Mesenteric fat pad (tissue), 1 donor: ENCODE measurements at places on chromosomes 1 and 21. TPM values are rescaled to one million over a fixed set of nuclear protein-coding genes. Genes with fewer than 3 reads are reported as not detected.
A peak's percentile ranks its signal among the peaks of the same experiment; 100 is the strongest.

Gene TSPAN2
- 4.3 TPM for total RNA-seq

Gene C8A
- not detected for total RNA-seq

Gene PLA2G2F
- not detected for total RNA-seq

Gene IGSF3
- total RNA-seq: 0.84 TPM

Gene CADM3
- 6.5 TPM for total RNA-seq

Gene CXADR
- total RNA-seq: 0.74 TPM

Gene LCE1D
- not detected for total RNA-seq

Gene MAEL
- total RNA-seq: not detected

Gene CFAP141
- not detected for total RNA-seq

Gene ADGRB2
- 3.9 TPM for total RNA-seq

Gene SHE
- total RNA-seq: 33.1 TPM

- DNase-seq: no peak
Observed at GRCh38 chr1:175673371-175674150, 69.8 kb downstream of the TNR start.

DNA sequence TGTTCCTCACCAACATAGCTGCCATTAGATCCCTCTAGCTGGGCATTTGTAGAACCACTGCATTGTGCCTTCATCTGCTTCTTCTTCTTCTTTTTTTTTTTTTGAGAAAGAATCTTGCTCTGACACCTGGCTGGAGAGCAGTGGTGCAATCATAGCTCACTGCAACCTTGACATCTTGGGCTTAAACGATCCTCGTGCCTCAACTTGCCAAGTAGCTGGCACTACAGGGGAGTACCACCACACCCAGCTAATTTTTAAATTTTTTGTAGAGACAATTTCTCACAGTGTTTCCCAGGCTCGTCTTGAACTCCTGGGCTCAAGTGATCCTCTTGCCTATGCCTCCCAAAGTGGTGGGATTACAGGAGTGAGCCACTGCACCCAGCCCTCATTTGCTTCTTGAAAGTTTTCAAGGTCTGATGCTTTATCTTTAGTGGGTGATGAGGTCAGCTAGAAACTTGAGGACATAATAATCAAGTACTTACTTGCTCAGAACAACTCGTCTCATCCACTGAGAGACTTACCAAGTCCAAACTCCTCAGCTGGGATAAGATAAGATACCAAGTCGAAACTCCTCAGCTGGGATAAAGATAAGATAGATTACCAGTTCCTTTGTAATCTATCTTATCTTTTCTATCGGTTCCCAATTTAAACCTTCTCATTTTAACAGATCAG lies 71.5 kb downstream of the MACF1 start:
- DNase-seq: no peak

DNA sequence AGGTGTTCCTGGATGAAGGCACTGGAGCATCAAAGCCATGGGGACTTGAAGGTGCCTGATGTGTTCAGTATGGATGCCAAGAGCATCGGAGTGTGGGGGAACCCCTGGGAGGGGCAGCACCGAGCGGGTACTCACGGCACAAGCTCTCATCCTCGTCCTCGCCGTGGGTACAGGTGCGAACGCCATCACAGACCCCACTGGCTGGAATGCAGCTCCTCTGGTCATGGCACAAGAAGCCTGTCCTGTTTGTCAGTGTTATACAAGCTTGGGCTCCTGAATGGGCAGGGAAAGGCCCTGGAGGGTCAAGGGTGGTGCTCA lies 6.0 kb downstream of the LDLRAD1 start:
- DNase-seq: peak; percentile 65

GRCh38 chr1:216702170-216702569 lies 21.1 kb downstream of the ESRRG start:
- no peak for DNase-seq

- DNase-seq: no peak
Observed at GRCh38 chr1:61007534-61008364, 74.6 kb upstream of the NFIA start.

GRCh38 chr1:97938285-97938642 lies 17.4 kb upstream of the DPYD start:
- no peak for DNase-seq

GRCh38 chr1:224565186-224565585 lies 50.9 kb upstream of the CNIH3 start:
- DNase-seq: no peak

GRCh38 chr1:67213164-67213563 lies 46.9 kb downstream of the IL23R start:
- DNase-seq: no peak

- DNase-seq: no peak
Observed at GRCh38 chr1:234845097-234845660, 235.2 kb upstream of the IRF2BP2 start.

GRCh38 chr1:201711811-201712210 lies 117.1 kb upstream of the IPO9 start:
- no peak for DNase-seq

- peak; percentile 64 for DNase-seq
Observed at GRCh38 chr1:31814041-31814511, 1.7 kb downstream of the SPOCD1 start.

DNA sequence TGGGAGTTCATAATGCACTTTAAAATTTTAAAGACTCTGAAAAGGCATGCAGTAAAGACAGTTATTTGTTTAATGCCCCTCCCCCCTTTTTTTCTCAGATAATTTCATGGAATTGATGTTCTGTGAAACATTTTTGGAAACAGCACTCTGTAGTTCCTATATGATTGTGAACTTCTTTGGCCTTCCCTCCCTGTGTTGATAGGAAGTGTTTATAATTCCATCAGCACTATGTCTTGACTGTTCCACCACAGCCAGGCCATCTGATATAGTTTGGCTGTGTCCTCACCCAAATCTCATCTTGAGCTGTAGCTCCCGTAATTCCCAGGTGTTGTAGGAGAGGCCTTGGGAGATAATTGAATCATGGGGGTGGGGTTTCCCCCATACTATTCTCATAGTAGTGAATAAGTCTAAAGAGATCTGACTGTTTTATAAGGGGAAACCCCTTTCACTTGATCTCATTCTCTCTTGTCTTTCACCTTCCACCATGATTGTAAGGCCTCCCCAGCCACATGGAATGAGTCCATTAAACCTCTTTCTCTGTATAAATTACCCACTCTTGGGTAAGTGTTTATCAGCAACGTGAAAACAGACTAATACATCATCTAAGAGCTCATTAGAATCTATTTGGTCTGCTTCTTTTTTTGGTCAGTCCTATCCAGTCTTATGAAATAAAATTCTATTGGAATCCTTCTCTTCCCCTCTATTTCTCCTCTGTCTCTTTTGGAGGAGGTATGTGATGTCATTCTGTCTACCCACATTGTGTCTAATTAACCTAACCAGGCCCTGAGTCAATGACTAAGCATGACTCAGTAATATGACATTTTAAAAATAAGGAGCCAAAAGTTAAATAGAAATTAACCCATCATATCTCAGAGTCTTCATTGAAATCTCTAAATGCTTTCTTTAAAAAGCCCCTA lies 8.9 kb downstream of the CCDC185 start:
- DNase-seq: no peak

GRCh38 chr1:60923389-60924087 lies 158.8 kb upstream of the NFIA start:
- DNase-seq: no peak

DNA sequence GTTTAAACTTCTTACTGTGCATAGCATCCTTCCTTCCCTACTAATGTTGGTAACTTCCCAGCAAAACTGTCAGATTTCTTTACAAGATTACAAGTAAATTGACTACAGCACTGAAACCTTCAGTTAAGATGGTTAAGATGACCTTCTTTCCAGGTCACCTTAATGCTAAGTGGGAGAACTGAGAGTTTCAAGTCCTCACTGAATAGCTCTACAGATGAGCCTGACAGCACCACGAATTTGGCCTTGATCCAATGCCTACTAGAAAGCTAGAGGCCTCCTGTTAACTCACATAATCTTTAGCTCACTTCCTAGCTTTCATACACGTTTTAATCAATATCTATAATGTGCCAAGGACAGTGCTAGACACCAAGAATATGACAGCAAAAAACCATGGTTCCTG lies 276.0 kb upstream of the PLD5 start:
- no peak for DNase-seq

- DNase-seq: no peak
Observed at GRCh38 chr1:40872276-40872675, 10.1 kb upstream of the CITED4 start.

- DNase-seq: no peak
Observed at GRCh38 chr1:34441259-34442069, 264.8 kb downstream of the C1orf94 start.

- DNase-seq: no peak
Observed at GRCh38 chr1:209198961-209199750, 384.4 kb upstream of the CAMK1G start.

DNA sequence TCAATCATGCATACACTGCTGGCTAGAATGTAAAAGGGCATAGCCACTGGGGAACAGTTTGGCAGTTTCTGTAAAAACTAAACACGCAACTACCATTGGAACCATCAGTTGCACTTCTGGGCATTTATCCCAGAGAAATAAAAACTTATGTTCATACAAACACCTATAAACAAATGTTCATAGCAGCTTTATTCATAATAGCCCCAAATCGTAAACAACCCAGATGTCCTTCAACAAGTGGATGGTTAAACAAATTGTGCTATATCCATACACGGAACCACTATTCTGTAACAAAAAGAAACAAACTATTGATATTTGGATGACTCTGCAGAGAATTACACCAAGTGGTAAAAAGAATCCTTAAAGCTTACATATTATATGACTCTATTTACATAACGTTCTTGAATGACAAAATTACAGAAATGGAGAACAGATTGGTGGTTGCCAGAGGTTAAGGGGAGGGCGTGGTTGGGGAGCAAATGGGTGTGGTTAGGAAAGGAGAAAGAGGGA lies 22.8 kb downstream of the LACTBL1 start:
- no peak for DNase-seq

DNA sequence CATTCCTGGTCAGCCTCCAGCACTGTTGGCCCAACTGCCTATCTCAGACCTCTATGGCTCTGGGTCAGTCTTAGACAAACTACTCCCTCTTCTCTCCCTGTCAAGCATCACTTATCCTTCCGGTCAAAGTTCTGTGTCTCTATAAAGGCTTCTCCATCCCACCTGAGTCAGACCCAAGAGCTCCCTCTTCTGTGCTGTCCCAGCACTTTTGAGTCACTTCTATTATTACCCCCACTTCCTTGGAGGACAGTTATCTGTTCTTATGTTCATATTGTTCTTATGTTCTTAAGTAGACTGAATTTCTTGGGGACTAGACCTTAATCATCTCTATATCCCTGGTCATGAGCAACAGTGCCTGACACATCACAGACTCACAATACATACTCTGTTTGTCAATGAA lies 29.2 kb upstream of the IL10 start:
- DNase-seq: no peak

GRCh38 chr1:150761801-150762200 lies 3.8 kb downstream of the CTSS start:
- no peak for DNase-seq

- no peak for DNase-seq
Observed at GRCh38 chr1:218496561-218496960, 151.4 kb downstream of the TGFB2 start.

DNA sequence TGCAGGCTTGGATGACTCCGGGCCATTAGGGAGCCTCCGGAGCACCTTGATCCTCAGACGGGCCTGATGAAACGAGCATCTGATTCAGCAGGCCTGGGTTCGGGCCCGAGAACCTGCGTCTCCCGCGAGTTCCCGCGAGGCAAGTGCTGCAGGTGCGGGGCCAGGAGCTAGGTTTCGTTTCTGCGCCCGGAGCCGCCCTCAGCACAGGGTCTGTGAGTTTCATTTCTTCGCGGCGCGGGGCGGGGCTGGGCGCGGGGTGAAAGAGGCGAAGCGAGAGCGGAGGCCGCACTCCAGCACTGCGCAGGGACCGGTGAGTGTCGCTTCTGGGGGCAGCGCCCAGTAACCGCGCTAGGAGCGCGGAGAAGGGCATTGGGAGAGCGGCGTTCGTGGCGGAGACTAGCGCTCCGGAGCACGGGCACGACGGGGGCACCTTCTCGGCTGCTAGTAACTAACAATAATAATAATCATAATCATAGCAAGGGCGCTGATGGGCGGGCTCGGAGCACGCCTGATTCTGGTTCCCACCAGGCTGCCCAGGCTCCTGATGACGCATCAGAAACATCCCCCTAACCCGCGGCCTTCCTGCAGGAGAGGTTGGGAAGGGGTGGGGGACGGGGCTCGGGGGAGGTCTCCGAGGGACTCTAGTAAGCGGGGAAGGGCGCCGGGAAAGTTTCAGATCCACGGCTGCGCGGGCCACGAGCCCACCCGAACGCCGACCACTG lies at the start of gene MX1:
Gene MX1, plus strand, starts transcription at position 286 of the 722 bp plus-strand sequence. CDS start 5,832 bp downstream, outside the sequence.
- peak; percentile 96 for DNase-seq

DNA sequence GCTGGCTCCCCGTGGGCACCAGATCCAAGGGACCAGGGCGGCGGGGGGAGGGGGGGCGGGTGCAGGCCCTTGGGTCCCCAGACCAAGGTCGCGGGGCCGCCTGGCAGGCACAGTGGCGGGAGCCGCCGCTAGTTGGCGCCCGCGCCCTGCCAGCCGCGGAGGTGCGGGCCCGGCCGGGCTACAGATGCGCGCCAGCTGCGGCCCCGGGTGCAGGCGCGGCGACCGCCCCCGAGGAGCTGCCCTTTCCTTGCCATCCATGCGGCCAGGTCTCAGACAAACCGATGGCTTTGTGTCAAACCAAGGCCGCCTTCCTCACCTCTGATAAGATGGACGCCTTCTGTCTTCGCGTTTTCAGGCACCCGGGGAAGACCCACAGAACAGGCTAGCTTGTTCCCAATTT lies 2.2 kb upstream of the RUNX3 start:
- no peak for DNase-seq

- no peak for DNase-seq
Observed at GRCh38 chr21:28749536-28749935, 243.1 kb downstream of the LTN1 start.

DNA sequence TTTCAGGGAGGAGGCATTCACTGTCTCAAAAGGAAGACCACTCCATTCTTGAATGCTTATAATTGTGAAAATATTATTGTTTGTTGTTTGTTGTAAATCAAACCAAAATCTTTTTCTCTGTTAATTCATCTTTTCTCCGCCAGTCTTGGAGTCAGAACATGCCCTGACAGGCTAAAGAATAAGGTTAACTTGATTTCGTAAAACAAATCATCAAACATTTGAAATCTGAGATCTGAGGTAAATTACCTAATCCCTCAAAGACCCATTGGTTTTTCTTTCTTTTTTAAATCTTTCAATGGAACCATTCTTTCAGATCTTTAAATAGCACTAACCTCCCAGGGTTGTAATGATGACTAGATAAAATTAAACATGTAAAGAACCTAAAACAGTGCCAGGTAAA lies 430.1 kb upstream of the PTBP2 start:
- DNase-seq: no peak
